ENCODE measurements at places on chromosomes 11 and 22.

DNA sequence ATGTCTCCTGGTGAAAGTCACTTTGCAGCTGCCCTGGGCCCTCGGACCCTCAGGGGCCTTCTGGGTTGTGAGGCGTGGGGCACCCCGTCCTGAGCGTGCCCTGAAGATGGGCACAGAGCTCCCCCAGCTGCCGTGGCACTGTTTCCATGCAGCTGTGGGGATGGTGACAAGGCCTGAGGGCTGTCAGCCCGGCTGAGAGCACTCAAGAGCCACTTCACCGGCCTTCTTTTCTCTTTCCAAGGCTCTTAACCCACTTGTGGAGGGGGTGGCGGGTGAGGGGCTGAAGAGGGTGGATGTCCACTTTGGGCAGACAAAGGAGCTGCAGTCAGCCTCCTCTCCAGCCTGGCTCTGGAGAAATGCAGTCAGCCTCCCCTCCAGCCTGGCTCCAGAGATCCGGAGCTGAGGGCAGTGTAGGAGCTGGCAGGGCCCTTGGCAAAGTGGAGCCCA is 239.5 kb downstream of the ST3GAL4 start:
- no peak for DNase-seq

GRCh38 chr11:2713661-2714462 is 14.1 kb upstream of the KCNQ1OT1 start:
- DNase-seq = no peak

DNA sequence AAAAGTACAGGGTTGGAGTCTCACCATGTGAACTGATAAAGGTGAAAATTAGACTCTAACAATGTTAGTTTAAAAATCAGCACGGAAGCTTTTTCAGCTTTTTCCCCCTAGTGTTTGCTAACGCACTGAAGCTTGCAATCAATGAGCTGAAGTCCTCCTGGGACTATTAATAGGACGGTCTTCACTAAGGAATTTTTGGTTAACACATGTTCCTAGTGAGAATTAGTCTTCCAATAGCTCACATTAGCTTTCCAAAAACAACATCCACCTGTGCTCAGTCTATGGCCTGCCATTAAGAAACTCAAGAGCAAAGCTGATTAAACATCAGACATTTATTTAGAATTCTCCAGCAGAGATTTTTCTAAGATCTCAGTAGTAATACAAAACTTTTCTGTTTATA is 26.7 kb upstream of the DDI1 start:
- DNase-seq = no peak

- peak; percentile 49 for DNase-seq
These were observed 6.1 kb upstream of the CD82 start for GRCh38 chr11:44559207-44559939.

DNA sequence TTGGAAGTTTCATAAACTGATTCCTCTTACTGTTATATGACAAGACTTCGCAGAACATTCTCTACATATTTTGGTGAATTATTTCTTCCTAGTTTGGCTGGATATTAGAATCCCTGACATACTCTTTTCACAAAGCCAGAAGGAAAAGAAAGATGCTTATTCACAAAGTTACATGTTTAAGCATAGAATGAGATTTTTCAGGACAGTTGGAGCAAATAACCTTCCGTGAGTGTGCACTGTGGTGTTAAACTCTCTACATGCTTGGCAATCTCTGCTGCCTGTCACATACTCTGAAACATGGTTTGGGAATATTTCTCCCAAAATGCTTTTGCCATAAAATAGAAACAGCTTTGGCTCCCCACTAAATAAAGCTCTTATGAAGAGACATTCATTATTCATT is 230.0 kb upstream of the MTNR1B start:
- DNase-seq = no peak

GRCh38 chr22:25183949-25184619 is 15.6 kb upstream of the CRYBB3 start:
- no peak for DNase-seq

DNA sequence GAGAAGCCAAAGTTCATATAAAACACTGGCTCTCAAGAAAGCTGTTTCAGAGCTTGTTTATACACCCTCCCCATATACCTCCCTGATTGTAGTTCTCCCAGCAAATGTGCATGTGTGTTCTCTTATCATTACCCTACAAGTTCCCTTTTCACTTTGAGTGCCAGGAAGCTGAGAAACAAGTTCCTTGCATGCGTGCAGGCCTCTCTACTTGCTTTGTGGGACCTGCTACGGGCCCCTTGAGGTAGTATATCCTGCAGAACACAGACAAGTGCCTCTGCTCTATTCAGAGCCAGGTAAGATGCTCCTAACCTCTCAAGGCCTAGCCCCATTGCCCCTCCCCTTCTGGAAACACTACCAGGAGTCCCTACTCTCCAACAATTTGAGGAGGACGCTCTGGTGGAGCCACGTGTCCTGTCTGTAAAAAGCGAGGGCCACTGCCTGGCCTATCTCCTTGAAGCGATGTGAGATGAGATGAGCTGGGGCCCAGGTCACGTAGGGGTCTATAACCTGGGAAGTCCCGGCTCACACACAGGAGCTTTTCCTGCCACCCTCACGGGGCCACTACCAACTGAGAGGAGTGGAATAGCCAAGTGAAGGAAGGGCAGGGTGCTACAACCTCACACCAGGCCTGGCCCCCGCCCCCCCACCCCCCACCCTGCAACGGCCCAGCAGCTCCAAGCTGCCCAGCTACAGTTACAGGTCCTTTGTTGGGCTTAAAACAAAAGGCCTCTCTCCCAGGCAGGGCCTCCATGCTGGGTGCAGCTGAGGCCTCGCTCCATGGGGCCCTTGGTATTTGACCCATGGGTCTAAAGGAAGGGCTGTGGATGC is 2.6 kb upstream of the ATP5MGL start:
- no peak for DNase-seq

GRCh38 chr22:48849219-48849912 is 978.3 kb downstream of the BRD1 start:
- DNase-seq = no peak

Measured in activated CD4-positive, alpha-beta T cell treated with anti-CD3 and anti-CD28 coated beads, Interleukin-2, amount 50 U/mL, for 48 hours (primary cell).